ENCODE measurements at places on chromosomes 2 and 18. TPM values are rescaled to one million over a fixed set of nuclear protein-coding genes. Genes with fewer than 3 reads are reported as not detected.
A peak's percentile ranks its signal among the peaks of the same experiment; 100 is the strongest.

DNA sequence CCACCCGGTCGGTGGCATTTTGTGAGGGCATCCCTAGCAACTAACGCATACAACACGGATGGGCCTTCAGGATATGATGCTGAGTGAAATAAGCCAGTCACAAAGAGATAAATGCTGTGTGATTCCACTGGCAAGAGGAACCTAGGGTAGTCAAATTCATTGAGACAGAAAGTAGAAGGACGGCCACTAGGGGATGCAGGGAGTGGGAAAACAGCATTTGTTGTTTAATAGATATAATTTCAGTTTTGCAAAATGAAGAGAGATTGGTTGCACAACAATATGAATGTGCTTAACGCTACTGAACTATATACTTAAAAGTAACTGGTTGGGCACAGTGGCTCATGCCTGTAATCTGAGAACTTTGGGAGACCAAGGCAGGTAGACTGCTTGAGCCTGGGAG is 112.9 kb downstream of the AFF3 start:
- DNase-seq = no peak

- peak; percentile 17 for DNase-seq
These were observed 155.9 kb downstream of the ESCO1 start for GRCh38 chr18:21444465-21445212.

The GALNT3 gene
- total RNA-seq = 2.5 TPM

- DNase-seq = no peak
These were observed 32.0 kb upstream of the CNGA3 start for GRCh38 chr2:98314251-98314650.

DNA sequence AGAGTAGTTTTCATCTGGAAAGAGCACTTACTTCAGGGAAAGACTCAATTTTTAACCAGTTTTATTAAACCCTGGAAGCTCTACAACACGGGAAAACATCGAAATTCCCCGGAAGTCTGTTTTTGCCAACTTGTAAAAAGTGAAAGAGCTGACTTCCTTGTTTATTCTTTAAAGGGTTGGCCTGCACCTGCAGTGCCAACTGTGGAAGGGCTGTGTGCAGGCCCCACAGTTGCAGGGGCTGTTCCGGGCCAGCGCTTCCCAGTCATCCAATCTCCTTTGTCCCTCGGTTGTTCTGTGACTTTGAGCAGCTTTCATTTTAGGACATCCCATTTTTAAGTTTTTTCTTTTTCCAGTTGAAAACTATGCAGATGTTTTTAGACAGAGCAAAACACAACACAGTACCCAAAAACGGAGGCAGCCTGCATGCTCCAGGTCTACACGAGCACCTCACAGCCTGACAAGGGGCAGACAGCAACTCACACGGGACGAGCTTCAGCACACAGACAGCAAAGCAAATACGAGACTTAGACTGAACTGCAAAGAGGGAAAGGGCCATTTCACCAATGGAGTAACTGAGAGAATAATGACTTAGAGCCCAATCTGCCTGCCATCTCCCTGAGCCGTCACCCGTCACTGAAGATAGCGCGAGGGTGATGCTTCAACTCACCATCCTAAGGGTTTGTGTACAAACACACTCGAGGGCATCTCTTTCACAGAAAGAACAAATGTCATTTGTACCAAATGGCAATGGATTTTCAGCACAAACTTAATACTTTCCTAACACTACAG is 70.6 kb downstream of the EMILIN2 start:
- DNase-seq = no peak

The CPSF3 gene
- 36.1 TPM for total RNA-seq

The CCL20 gene
- total RNA-seq = not detected

- no peak for DNase-seq
These were observed 133.5 kb downstream of the FAM124B start for GRCh38 chr2:224268441-224268840.

The UGT1A4 gene
- total RNA-seq = not detected

- DNase-seq = peak; percentile 53
These were observed 94.4 kb upstream of the TGFA start for GRCh38 chr2:70647873-70648481.

DNA sequence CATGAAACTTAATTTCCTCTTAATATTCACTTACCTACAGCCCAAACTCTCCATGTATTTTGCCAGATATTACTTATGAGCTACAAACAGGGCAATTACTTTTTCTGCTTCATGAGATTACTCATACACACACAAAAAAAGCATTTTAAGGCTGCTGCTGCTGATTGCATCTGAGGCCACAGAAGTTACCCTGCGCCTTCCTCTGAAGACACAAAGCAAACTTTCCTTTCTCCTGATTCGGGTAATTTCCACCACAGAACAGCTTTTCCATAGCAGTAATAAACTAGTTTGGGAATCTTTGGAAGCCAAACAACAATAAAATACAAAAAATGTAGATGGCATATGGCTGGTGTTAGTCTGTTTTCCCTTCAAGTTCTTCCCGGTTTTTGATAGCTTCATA is 6.2 kb downstream of the TTC32 start:
- DNase-seq = no peak

The PDCD1 gene
- not detected for total RNA-seq

DNA sequence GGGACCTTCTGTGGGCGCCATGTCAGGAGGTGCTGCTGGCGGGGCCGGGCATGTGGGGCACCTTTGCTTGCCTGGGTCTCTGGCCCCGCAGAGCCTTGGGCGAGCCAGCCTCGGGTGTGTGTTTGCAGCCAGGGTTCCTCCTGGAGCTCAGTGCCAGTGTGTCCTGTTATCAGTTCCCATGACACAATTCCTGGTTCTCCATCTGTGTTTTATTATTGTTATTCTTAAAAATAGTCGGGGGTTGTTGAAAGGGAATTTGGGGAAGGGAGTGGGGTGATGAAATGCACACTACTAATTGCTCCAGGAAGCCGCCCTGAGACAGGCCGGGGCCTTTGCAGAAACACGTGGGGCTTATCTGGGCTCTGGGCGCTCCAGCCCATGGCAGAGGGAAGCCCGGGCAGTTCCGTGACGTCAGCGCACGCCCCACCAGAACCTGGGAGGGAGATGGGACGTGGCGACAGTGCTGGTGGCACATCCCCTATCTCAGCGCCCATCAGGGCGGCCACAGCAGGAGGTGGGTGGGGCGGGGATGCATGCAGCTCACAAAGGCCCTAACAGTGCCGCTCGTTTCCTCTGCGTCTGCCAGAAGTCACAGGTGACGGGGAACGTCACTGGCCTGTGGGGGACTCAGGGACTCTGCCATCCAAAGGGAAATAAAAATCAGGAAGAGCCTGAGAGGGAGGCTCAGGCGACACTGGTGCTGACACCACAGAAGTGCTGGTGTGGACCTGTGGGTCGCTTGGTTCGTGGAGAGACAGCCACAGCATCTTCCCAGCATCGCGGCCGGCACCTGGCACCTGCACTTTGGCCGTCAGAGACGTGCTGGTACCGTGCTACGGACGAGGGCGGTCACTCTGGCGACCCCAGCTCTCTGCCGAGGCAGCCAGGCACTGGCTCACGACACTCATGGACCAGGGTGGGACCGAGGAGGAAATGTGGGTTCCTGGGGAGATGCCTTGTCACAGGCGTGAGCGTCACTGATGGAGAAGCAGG is 131.0 kb downstream of the NFATC1 start:
- DNase-seq = no peak

The KRTCAP3 gene
- not detected for total RNA-seq

GRCh38 chr2:226953206-226953605 is 117.4 kb downstream of the RHBDD1 start:
- no peak for DNase-seq

DNA sequence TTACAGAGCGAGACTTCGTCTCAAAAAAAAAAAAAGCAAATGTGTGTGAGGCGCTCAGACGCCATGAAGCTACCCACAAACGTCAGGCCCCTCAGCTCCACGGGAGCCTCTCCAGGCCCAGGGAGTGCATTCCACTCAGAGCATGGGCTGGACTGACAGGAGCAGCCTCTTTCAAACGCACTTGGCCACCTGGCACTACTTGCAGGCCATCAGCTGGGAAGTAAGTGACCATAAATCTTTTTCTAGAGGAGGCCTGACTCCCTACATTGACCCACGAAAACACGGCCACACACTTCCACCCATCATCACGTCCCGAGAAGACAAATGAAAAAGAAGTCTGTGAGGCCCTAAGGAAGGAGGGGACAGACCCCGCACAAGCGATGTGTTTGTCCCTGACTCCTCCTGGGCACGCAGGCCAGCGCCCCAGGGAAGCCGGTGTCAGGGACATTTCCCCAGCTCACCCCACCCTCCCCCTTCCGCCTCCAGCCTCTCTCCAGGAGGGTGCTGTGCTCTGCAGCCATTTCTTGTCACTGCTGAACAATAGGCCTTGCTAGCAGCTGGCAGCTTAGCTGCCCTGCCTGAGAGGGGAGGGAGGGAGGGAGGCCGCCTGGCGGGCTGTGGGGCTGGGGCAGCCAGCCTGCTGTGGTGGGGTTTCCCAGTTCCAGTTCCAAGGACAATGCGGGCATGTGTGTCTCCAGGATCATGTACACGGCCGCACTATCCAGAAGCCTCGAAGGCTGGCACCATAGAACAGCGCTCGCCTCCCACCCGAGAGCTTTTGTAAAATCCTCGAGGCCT is 26.6 kb downstream of the SERTAD2 start:
- DNase-seq = no peak

The MROH2A gene
- total RNA-seq = not detected

The ZBTB7C gene
- total RNA-seq = 3.9 TPM

DNA sequence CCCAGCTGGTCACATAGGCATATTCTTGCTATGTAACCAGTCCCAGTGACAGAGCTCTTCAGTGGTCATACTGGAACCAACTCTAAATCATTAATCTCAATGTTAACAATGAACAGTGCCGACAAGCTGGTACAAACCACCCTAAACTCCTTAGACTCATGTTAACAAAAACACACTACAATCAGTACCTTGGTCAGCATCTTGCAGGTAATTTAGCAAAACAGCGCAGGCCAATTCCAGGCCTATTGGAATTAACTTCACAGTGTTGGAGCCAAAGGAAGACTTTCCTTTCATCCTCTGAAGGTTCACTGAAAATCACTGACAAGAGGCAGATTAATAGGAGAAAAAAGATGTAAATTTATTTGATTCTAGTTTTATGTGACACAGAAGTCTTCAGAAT is 396.4 kb downstream of the PIK3C3 start:
- DNase-seq = no peak

- no peak for DNase-seq
These were observed 89.4 kb upstream of the CDH7 start for GRCh38 chr18:65661391-65661790.

The SERPINB13 gene
- total RNA-seq = not detected

DNA sequence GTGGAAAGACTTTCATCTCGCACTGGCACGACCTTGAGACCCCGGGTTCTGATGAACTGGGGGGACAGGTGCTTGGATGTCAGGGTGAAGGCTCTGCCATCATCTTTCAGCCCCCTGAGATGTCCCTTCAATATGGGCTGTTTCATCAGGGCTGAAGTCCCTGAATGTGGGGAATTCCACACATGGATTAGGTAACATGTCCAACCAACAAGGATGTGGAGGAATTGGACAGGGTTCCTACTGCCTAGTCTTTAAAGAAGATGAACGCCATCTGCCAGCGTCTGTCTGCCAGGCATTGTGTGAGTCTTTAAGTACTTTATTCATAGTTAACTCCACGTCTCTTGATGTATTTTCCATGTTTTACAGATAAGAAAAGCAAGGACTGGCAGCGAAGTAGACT is 5.9 kb upstream of the GRHL1 start:
- DNase-seq = no peak

DNA sequence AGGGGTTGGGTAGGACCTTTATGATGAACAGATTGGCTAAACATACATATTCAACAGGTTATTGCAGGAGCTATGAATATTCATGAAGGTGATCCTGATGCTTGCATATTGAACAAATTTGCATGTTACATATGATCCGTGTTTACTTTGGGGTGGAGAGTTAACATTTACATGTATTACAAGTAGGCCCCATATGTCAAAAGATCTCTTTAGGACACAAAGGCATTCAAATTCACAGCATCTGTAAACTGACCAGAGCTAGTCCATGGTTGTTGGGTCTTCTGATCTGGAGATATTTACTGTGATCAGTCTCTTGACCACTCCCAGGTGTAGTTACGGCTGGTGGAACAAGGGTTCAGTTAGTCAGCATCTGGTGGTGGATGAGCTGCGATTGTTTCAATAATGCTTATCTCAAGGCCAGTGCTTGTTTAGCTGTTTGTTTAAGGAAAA is 80.4 kb downstream of the PMAIP1 start:
- no peak for DNase-seq

GRCh38 chr2:54955358-54956110 is 94.7 kb downstream of the RTN4 start:
- DNase-seq = no peak

DNA sequence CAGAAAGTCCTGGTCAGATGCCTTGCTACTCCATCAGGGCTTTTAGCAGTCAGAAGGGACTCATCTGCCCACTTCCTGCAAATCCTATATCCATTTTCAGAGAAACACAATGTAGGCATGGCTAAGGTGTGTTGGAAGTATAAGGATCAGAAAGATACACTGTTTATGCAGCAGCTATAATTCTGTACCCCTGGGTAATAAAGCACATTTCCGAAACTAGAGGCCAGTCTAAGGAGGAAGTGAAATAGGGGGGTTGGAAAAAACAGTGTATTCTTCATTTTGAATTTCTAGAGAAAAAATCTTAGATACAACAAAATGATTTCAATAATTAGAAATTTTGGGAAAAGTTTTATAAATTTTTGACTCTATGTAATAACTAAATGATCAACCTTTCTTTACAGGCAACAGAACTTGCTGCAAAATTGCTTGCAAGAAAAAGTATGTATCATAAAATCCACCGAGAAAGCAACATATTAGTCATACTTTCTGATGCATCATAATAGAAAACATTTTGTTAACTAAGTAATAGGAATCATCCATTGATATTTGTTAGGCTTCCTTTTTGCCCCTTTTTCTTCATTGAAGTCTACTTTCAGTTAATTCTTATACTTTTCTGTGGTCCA is 47.4 kb downstream of the FSIP2 start:
- no peak for DNase-seq

DNA sequence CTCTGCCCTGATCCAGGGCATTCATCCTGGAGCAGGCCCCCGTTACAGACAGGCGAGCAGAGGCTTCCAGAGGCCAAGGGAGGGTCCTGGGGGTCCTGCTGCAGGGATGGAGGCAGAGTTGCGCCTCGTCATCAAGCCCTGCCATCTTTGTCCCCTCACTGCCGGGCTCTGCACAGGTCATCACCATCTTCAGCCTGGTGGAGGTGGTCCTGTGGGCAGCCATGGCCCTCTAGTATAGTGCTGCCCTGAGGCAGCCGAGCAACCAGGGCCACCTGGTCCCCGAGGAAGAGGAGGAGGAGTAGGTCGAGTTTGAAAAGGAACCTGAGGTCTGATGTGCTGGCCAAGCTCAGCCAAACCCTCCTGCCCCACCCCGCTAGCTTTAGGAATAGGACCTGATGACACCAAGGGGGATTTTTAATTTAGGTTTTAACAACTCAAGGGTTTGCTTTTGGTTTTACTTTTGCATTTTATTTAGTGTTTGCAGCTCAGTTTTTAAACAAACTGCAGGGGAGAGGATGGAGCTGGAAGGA is 8.8 kb upstream of the ALPI start:
- no peak for DNase-seq

GRCh38 chr2:174704642-174705041 is 59.6 kb downstream of the CHRNA1 start:
- DNase-seq = no peak

The NT5C1B gene
- 0.09 TPM for total RNA-seq

The CXXC1 gene
- 38.4 TPM for total RNA-seq

The SFTPB gene
- 1.7 TPM for total RNA-seq

GRCh38 chr2:46689993-46690392 is 210.6 kb downstream of the TMEM247 start:
- DNase-seq = no peak

- DNase-seq = no peak
These were observed 6.8 kb downstream of the ACTR1B start for GRCh38 chr2:97656905-97657587.
